ENCODE measurements at places on chromosomes 6 and 20.

GRCh38 chr6:30234356-30234755 lies 21.1 kb upstream of the TRIM26 start:
- DNase-seq: no peak

DNA sequence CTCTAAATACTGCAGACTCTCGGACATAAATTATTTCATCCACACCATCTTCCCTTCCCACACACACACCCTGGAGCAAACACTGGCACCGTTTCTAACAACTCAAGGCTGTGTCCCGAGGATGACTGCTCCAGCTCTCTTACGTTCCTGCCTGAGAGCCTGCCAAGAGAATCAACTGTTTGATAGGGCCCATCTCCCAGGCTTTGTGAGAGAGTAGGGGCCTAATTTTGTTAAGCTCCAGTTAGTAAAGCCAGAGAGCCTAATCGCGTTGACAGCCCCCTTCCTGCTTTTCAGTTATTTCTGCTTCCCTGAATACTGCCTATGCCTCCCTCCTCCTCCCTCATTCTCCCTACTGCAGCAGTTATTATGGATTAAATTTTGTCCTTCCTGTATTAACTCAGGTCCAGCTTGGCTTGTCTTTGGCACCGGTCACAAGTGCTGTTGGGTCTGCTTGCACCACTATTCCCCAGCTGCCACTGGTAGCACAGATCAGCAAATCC lies 118.1 kb upstream of the TMEM181 start:
- DNase-seq: no peak

- no peak for DNase-seq
These were observed 79.8 kb upstream of the EMILIN3 start for GRCh38 chr20:41446456-41446855.

DNA sequence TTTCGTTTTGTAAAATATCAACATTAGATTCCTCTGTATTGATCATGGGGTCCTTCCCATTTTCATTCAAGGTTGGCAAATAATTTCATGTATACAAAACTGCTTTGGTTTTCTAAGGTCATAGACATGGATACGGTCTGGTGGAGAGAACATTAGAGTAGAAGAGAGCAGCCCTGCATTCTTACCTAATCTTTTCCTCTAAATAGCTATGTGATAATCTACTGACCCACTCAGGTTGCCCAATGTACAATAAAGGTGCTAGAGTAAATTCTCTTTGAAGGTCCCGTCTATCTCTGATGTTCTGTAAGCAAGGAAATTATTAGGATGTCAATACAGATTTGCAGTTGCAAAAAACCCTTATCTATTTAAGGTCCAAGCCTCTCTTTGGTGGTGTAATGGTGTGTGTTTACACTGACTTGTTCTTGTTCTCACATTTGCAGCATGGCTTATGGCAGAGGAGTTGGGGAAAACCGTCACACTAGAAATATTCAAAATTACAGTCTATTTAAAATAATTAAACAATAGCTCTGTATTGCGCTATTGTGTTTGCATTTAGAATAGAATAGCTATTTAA lies 31.2 kb upstream of the NOX3 start:
- DNase-seq: no peak

DNA sequence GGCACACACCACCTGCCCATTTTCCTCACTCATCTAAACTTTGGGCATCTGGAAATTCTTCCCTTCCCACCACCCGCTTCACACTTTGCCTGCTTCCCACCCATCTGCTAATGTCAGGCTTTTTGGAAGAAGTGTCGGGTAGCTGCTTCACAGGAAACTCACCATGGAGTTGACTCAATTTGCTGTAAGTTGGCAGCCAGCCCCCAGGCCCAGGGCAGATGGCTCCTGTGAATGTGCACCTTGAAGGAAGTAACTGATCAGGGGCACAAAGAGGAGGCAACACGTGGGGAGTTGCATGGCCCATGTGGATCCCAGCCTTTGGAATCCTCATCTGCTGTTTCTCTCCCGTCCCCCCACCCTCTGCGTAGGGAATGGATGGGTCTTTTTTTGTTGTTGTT lies 87.3 kb downstream of the PPP1R14C start:
- DNase-seq: no peak

DNA sequence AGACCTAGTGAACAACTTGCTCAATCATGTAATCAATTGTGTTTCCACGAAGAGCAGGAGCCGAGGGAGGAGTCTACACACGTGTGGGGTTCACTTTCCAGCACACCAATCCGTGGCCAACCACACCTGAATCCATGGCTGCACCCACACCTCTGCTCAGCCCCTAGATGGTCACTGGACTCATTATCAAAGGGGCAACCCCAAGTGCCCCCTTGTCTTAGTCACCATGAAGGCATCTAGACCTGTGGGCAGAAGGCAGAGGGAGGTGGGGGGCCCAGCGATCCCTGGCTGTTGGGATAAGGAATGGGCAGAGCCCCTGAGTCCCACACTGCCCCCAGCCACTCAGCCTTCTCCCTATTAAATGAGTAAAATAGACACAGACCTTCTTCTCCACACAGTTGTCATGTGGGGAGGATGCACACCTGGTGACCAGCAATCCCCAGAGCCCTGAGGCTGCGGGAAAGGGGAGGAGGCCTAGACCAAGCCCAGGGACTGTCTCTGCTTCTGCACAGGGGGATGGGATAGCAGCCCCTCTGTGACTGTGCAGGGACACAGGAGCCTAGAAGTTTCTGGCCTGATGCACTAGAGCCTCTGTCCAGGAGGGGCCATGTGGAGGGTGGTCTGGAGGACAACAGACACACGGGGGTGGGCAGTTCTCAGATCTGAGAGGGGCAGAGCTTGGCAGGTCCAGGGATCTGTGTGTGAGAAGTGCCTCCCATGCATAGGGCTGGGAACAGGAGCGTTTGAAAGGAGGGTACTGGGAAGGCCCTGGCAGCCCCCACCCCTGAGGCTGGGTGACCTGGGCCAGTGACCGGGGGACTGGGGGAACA lies 1.9 kb upstream of the RAET1L start:
- DNase-seq: no peak
